Sigmoid colon (tissue), 7 donors: ENCODE measurements at places on chromosomes 13 and 19. TPM values are rescaled to one million over a fixed set of nuclear protein-coding genes. Genes with fewer than 3 reads are reported as not detected.

- DNase-seq = peak; percentile 46
Observed at GRCh38 chr13:113656831-113657671, 947 bp downstream of the ATP4B start.

- DNase-seq = no peak
Observed at GRCh38 chr19:17309965-17310461, 650 bp downstream of the DDA1 start.

GRCh38 chr19:51621178-51621577 is 9.0 kb downstream of the SIGLEC5 start:
- no peak for DNase-seq

DNA sequence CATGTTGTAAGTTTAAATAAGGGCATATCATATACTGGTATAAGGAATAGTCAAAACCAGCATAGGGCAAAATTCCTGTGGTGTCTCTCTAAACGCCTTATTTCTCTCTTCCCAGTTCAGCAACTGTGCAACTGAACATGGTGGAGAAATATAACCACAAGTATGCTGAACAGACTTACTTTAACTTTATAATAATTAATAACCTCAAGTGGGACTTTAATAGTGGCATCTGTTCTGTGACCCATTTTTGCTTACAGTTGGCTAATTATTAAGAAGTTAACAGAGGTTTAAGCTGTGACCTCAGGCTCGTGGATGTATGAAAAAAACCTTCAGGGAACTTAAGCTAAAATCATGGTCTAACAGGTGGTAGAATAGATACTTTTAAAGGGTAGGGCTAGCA is 54.3 kb downstream of the MICU2 start:
- no peak for DNase-seq

- no peak for DNase-seq
Observed at GRCh38 chr13:77833331-77833863, 85.2 kb downstream of the EDNRB start.

DNA sequence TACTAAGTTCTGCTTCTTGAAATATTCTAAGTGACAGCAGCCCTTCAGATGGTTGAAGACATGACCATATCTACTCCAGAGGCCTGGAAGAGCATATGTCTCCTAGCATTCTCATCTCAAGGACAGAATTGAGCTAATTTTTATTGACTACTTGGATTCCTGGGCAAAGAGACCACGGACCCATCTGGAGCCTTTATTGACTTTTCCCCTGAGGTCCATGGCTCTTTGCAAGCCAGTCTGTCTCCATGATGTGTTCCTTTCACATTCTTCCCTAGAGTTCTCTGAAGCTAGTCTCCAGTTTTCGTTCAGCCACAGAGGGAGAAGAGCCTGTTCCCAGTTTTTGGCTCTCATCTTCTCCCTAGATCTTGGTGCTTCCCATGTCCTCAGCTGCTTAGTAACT is 202.7 kb downstream of the PCCA start:
- DNase-seq = no peak

DNA sequence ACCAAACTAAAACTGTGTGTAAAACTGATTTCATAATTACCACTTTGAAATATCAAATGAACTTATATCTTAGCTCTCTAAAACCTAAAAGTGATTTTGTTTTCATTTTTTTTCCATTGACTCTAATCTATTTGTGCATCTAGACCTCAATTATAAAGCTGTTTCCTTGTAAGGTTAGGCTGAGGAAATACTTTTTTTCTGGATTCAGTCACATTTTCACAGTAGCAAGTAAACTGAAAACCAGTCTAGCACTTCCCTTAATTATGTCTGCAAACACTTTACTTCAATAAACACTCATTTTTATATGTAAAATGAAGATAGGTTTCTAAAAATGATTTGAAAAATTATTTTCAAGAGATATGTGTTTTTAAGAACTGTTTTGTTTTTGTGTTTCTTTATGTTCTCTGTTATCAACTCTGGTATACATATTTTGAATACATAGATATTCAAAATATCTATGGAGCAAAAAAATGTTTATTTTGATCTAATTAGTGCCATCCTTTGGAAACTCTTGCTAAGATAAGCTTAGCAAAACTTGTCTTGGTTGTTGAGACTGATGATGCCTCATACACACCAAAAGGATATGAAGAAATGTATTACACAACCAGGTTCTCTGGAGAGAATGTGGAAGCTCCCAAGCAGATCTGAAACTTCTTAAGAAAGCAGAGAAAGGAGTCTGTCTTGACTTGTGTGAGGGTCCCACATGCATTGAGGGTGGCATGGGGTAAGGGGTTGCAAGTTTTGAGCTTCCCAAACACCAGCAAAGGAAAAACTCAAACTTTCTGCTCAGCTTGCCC is 1887.4 kb downstream of the PCDH9 start:
- no peak for DNase-seq

DNA sequence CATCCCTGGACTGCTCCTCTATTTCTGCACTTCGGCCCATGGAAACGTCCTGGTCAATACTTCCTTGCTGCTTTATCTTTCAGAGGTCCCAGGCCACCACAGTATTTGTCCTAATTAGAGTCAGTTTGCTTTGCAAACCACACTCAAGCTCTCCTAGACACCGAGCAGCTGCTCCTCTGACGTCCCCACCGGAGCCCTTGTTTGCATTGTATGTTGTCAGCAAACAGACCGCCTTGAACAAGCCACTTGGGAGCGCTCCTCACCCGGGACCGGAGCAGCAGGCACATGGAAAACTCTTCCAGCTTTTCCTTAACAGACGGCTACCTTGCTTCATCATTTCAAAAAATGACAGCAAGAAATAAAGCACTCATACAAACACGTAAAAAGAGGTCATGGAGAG is 51.5 kb upstream of the GTF3A start:
- no peak for DNase-seq

DNA sequence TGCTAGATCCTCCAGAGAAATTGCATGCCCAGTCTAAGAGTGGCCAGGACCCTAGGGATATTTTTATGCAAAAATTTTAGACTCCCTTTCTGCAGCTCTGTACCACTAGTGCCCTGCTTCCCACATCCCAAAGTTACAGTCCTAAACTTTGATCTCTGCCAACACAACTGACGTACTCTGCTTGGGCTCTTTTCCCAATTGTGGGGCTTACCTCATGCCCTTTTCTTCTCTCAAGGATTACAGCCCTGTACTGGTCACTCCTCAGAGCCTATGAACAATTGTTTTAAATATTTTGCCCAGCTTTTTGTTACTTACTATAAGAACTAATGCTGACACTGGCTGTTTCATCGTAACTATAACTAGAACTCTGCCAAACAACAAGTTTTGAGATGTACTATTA is 57.8 kb upstream of the FBXL3 start:
- no peak for DNase-seq

- DNase-seq = no peak
Observed at GRCh38 chr13:43787997-43788396, 1.2 kb upstream of the ENOX1 start.

DNA sequence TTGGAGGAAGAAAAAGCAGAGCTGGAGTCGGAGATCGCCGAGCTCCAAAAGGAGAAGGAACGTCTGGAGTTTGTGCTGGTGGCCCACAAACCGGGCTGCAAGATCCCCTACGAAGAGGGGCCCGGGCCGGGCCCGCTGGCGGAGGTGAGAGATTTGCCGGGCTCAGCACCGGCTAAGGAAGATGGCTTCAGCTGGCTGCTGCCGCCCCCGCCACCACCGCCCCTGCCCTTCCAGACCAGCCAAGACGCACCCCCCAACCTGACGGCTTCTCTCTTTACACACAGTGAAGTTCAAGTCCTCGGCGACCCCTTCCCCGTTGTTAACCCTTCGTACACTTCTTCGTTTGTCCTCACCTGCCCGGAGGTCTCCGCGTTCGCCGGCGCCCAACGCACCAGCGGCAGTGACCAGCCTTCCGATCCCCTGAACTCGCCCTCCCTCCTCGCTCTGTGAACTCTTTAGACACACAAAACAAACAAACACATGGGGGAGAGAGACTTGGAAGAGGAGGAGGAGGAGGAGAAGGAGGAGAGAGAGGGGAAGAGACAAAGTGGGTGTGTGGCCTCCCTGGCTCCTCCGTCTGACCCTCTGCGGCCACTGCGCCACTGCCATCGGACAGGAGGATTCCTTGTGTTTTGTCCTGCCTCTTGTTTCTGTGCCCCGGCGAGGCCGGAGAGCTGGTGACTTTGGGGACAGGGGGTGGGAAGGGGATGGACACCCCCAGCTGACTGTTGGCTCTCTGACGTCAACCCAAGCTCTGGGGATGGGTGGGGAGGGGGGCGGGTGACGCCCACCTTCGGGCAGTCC is 5.0 kb downstream of the FOSB start:
- DNase-seq = no peak

- no peak for DNase-seq
Observed at GRCh38 chr13:113472355-113473025, 18.0 kb downstream of the DCUN1D2 start.

GRCh38 chr13:108444448-108444847 is 174.9 kb downstream of the TNFSF13B start:
- DNase-seq = no peak

GRCh38 chr19:3721131-3721886 is 13.1 kb downstream of the TJP3 start:
- peak; percentile 82 for DNase-seq

DNA sequence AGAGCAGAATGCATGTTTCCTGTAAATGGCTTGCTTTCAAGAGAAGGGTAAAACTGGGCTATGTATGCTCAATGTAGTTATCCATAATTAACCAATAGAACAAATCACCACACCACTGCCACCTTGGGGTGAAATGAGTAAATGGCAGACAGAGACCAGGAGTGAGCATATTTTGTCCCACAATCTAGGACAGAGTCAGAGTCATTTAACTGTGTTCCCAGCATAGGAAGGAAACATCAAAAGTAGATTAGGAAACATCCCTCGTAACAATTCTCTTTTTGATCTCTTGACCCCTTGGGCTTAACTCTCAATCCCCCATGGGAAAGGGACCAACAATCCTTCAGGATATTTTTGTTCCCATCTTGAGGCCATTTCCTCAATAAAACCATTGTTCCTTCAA is 224.8 kb downstream of the NHLRC3 start:
- DNase-seq = no peak

- peak; percentile 88 for DNase-seq
Observed at GRCh38 chr13:30142486-30143211, 164.7 kb downstream of the KATNAL1 start.

- DNase-seq = no peak
Observed at GRCh38 chr13:114261328-114261965, 20.0 kb upstream of the UPF3A start.

DNA sequence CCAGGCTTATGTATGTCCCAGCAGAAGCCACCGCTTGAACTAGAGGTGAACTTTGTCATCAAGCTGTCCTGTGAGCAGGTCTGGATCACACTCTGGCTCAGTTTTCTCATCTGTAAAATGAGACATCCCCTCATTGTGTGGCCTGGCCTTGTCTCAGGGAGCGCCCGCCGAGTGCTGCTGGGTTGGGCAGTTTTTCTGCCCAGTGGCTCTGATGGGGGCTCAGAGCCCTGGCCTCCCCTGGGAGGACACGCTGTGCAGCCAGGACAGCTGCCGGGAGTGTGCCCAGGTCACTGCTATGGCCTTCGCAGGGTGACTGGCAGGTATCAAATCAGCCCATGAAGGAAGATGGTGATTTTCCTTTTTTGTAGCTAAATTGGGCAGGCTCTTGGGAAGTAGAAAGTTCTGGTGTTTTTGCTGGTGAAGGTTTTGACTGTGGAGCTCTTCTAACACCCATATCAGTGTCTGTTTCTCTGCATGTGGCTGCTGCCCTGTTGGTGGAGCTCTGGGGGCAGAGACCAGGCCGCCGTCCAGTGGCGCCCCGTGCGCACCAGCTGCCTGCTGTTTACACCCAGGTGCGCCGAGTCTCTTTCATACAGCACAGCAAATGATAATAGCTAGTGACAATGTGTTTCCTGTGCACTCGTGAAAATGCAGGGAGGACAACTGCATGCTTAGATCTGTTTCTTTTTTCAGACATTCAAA is 40.8 kb downstream of the SLC7A9 start:
- no peak for DNase-seq

DNA sequence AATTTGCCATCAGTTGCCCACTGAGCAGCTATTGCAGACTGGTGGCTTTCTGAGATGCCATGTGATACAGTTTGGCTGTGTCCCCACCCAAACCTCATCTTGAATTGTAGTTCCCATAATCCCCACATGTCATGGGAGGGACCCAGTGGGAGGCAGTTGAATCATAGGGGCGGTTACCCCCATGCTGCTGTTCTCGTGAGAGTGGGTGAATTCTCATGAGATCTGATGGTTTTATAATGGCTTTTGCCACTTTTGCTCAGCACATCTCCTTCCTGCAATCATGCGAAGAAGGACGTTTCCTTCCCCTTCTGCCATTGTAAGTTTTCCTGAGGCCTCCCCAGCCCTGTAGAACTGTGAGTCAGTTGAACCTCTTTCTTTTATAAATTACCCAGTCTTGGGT is 34.8 kb upstream of the ANKRD10 start:
- no peak for DNase-seq

- no peak for DNase-seq
Observed at GRCh38 chr19:18179957-18180356, 6.3 kb downstream of the IFI30 start.

- peak; percentile 92 for DNase-seq
Observed at GRCh38 chr19:12092065-12092867, 27.7 kb downstream of the ZNF844 start.

- no peak for DNase-seq
Observed at GRCh38 chr13:74372511-74372910, 238.3 kb upstream of the KLF12 start.

DNA sequence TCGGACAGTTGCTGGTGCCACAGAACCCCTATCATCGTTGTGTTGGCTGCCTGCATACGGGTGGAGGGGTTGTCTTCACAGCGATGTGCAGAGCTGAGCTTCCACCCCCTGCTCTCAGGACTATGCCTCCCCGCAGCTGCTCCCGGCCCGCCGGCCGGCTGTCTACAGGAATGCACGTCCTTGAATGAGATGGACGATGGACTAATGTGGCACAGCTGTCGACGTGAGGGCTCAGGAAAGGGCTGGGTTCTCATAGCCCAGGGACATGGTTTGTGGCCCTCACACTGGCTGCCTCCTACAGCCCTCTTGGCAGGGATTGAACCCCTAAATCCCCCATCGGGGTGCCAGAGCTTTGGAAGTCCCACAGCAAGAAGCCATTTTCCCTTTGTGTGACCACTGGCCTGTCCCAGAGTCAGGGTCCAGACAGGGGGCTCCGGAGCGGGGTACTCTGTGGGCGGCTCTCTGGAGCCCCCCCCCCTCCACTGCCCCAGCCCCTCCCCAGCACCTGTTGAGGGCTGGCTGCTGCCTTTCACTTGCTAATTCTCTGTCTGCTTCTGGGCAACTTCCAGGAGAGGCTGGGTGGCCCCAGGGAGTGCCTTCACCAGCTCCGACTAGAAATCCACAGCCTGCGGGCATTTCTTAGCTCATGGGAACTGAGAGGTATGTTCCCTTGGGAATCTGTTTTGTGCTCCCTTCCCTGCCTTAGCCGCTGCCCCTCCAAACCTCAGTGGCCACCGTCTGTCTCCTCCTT is 40.2 kb downstream of the TSSK6 start:
- no peak for DNase-seq

PSG2 gene
- not detected for total RNA-seq

KLK3 gene
- total RNA-seq = not detected

OR7C1 gene
- total RNA-seq = not detected

MEDAG gene
- 23.9 TPM for total RNA-seq

ERICH6B gene
- total RNA-seq = not detected

SPRED3 gene
- total RNA-seq = 0.36 TPM

TEX26 gene
- total RNA-seq = not detected

TMEM38A gene
- 7.5 TPM for total RNA-seq
